ENCODE measurements at places on chromosomes 4 and X.

DNA sequence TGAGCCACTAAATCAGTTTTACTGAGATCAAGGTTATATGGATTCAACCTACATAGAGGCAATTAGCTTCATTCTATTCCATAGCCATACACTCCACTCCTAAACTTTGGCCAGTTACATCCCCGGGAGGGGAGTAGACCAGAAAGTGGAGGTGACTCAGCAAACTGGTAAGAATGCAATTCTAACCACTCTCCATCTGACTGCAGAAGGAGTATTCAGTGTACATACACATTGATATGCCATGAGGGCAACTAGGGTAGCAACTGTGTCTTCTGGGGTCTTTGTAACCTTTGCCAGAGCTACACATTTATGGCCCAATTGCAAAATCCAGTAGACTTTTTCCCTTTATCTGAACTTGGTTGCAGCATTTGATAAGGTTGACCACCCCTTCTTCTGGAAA lies 7.6 kb downstream of the SLC25A43 start:
- DNase-seq = no peak

- DNase-seq = peak; percentile 66
Observed at GRCh38 chrX:154748712-154749339, 2.1 kb downstream of the GAB3 start.

GRCh38 chr4:85210353-85210752 lies 243.9 kb upstream of the WDFY3 start:
- no peak for DNase-seq

DNA sequence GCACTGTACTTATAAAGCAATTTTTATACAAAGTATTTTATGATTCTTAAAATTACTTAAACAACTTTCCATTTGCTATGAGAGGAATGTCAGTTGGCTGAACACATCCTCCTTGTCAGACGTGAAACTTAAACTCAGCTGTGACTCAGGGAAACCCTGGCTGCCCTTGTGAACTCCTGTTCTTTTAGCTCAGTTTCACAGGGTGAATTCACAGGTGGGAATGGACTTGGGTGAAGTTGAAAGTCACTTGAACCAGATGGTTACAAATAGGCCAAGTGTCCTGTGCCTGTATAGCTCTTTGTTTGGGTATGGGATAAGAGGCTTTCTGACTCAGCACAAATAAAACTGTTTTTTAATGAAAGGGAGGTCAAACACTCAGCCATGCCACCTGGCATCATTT lies 67.4 kb upstream of the FAM47B start:
- no peak for DNase-seq

DNA sequence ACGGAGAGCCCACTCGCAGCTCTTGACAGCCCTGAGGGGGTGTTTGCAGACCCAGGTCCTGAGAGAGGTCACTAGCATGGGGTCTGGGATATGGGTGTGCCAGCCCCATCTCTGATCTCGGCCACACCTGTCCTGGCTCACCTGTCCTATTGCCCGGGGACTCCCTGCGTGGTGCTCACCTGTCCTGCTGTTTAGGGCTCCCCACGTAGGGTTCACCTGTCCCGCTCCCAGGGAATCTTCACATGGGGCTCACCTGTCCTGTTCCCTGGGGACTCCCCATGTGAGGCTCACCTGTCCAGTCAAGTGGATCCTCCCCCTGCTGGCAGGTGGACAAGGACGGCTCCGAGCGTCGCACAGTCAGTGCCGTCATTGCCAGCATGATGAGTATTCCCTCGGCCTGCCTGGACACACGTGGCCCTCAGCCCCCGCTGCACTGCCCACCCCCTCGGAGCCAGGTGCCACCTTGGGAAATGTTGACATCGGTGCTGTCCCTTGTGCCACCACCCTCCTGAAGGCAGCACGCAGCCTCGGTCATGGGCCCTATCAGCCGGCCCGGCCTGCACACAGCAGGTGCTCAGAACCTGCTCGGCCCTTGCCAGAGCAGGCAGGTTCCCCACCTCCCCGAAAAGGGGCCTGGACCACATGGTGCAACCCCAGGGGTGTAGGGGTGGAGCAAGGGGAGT lies 6.3 kb downstream of the SLC49A3 start:
- no peak for DNase-seq

DNA sequence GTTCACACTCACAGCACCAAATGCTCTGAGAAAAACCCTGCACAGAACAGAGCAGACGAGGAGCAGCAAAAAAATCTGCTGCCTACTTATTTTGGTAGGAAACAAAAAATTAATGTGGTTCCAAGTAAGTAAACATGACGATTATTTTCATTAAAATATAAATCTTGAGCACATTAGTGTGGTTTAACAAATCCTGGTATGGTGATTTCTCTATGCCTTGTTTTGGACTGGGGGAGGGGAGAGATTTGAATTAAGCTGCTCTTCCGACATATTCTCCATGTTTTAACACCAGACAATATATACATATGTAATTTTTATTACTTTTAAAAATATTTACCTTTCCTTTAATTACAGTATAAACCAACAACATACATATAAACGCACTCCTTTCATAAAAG lies 1.8 kb downstream of the CAMK2D start:
- no peak for DNase-seq

DNA sequence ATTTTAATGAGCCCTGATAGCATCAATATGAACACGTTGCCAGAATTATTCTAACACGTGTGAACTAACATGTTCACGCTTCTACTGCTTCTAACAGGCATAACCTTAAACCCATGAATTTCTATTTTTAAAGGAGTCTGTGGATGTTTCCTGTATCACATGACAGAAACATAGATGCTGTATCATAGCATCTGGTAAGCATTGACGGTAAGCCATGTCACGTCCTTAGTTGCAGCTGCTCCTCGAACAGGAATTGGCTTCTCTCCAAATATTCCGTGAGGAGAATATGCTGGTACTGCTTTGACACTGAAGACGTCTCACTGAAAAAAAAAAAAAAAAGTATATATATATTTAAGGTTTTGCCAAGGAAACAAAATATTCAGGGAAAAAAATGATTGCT lies 105.1 kb upstream of the MXRA5 start:
- peak; percentile 57 for DNase-seq

GRCh38 chr4:109436504-109436903 lies 2.9 kb downstream of the SEC24B start:
- DNase-seq = no peak

DNA sequence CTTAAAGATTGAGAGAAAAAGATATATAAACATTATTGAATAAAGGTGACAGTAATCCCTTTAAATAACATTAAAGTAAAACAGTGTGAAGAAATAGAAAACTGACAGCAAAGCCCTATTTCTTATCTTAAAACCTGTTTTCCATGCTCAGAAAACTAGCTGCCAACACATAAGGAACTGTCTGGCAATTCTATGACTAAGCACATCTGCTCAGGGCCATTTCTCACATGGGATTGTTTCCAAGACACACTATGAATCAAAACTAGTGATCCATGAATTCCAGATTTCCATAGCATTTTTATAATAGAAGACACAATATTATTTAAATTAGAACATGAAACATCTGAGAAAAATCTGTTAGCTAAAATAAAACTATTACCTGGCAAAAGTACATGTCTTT lies 113.4 kb downstream of the SCLT1 start:
- DNase-seq = peak; percentile 16

DNA sequence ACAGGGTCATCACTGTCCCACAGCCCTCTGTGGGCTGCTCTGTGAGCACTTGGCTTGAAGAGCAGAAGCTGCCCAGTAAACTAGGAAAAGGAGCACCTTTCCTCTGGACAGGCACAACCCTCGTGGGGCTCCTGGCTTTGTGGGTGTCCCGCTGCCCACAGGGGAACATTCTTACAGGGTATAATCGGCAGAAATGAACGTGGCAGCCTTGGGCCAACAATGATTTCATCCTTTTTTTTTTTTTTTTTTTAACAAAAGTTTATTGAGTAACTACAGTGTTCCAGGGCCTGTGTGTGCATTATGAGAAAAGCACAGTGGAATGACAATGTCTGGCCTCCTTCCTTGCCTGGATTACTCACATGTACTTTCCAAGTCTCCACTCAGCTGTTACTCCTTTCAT lies 197.2 kb downstream of the PDGFC start:
- no peak for DNase-seq

GRCh38 chr4:139619644-139620043 lies 46.0 kb upstream of the MGST2 start:
- no peak for DNase-seq

GRCh38 chr4:185305979-185306442 lies 89.7 kb downstream of the LRP2BP start:
- DNase-seq = peak; percentile 25

- no peak for DNase-seq
Observed at GRCh38 chrX:46218373-46218772, 326.8 kb downstream of the ZNF674 start.

DNA sequence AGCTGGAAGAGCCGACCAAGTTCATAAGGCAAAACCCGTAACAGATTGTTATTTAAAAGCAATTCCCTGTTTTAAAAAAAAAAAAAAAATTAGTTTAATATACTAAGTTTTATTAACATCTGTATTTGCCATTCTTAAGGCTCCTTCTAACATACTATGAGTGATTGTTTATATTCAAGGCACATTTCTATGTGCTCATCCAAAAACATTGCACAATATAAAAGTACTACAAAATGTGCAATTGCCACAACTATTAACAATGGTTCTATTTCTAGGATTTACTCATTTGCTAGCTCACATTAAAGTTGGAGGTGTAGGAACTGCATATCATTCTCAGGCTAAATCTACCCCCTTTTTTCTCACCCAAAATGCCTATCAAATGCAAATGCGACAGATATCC lies 46.1 kb downstream of the CNOT6L start:
- DNase-seq = no peak

GRCh38 chr4:3249711-3250437 lies 915 bp downstream of the MSANTD1 start:
- no peak for DNase-seq

DNA sequence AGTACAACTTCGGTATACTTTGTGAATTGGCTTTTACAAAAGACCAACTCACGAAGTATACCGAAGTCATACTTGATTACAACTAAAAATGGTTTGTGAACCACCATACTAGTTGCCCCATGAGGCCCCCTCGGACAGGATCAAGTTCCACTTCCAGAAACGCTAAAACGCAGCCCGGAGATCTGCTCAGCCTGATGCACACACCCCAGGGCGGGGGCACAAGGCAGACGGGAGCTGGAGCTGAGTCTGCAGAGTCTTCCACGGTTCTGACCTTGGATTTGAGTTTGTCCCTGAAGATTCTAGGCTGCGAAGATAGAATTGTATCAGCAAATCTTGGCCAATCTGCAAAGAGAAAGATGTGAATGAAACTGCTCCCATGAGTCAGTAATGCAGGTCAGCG lies 118.1 kb downstream of the SORCS2 start:
- no peak for DNase-seq

DNA sequence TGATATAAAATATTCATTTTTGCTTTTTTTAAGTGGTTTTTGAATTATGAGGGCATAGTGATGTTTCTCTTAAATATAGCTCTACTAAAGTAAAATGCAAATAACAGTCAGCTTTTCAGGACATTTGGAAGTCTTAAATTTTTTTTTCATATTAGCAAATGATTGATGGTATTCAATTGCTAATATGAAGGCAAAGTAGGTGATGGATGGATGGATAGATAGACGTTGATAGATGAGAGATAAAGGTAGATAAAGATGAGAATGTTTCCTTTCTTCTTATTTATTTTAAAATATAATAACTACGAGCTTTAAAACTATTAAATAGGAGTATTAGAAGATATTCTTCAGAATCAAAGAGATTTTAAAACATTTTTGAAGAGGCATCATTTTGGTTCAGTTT lies 83.7 kb downstream of the FBXO8 start:
- DNase-seq = no peak

DNA sequence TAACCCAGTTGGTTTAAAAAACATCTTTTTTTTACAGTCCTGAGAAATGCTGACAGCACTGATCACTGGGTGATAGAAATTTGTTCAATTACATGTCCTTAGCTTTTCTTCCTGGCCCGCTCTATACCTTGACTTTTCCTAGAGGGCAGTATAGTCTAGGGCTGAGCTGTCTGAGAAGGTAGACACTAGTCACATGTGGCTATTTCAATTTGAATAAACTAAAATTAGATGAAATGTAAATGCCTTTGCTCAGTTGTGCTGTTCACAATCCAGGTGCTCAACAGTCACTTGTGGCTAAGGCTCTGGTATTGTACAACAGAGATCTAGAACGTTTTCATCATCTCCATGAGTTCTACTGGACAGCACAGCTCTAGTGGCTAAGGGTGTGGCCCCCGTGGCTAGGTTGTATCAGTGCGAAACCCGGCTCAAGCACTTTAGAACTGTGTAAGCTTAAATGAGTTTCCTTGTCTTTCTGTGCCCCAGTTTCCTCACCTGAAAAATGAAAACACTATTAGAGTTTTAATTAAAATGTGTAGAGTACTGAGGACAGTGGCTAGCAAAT lies 111.6 kb upstream of the WDR17 start:
- DNase-seq = no peak

Data from kidney capillary endothelial cell (primary cell).